ENCODE measurements at places on chromosomes 6 and 20. TPM values are rescaled to one million over a fixed set of nuclear protein-coding genes. Genes with fewer than 3 reads are reported as not detected.
A peak's percentile ranks its signal among the peaks of the same experiment; 100 is the strongest.

DNA sequence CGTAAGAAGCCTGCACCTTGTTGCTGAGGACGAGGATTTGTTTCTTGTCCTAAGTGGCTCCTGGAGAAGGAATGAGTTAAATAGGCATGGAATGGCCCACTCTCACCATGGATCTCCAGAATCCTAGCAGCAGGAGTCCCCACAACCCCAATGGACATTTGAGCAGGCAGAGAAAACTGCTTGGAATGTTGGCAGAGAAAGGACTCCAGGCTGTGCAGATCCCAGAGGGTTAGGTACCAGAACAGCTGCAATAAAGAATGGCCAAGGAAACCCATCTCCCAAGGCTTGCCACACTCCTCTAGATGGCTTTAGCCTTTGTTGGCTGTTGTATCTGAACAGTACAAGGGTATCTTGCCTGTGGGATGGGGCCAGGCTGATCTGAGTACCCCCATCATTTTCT lies 1415.7 kb upstream of the ADGRB3 start:
- no peak for DNase-seq

DNA sequence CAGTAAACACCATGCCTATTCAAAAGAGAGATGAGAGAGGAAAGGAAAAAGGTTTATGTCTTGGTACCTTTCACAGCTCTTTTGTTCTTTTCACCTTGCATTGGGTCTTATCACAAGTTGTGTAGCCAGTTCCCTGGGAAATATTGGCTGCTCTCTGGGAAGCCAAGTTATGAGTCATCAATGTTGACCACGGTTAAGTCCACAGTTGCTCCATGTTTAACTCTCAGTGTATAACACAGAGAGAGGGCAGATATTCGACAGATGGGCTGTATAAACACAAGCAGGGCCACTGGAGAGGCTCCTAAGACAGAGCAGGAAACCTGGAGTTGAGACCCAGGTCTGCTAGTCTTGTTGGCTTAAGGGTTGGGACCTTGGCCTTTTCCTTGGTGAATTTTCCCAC lies 718.6 kb downstream of the QKI start:
- DNase-seq, result no peak

DNA sequence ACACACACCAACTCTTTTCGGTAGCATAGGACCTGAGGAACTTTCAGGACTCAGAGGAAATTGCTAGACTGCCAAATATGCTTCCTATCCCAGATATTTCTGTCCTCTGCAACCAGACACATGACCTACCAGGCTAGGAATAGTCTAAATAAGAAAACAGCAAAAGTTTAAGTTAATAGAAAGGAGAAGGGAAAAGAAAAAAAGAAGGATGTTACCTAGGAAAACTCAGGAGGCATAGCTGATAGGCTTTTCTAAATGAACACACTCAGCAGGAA lies 74.6 kb downstream of the MAP3K5 start:
- DNase-seq, result no peak

DNA sequence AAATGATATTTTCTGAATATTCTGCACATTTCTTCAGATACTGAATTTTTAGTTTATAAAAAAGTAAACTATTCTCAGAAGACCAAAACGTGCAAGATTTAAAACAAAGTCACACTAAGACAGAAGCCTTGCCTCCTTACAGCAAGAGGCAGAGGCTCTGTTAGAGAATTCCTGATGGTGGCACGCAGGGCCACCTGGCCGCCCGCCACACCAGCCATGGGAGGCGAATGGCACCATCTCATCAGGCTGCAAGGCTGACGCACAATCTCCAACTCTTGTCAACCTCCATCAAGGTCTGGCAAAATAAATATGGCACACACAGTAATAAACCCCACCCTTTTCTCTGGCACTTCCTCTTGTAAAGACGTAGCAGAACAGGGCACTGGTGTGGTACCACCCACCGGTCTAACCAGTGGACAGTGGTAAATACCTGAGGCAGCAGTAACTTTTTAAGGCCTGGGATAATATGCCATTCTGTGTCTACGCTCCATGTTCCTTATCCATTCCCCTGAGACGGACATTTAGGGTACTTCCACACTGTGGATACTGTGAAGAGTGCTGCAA lies 111.4 kb downstream of the WDR27 start:
- no peak for DNase-seq

- DNase-seq, result no peak
Measured at GRCh38 chr6:25297039-25297441, 17.9 kb downstream of the CARMIL1 start.

DNA sequence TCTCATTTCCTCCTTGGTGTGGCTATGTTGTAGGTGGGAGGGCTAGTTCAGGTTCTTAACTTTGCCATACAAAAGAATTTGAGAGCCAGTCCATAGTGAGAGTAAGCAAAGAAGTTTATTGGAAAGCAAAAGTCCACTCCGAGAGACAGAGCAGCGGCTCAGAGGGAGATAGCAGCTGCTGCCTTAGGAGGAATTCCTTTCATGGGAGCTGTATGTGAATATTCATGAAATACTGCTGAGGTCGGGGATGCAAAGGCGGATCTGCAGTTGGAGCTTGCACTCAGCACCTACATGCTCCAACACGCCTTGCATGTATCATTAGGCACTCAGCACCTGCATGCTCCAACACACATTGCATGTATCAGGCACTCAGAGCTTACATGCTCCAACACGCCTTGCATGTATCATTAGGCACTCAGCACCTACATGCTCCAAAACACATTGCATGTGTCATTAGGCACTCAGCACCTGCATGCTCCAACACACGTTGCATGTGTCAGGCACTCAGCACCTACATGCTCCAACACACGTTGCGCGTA lies 54.9 kb downstream of the CDH4 start:
- no peak for DNase-seq

GRCh38 chr6:124539096-124539495 lies 423.1 kb upstream of the RNF217 start:
- no peak for DNase-seq

GRCh38 chr6:33781131-33781975 lies 7.6 kb downstream of the LEMD2 start:
- DNase-seq, result no peak

- peak; percentile 68 for DNase-seq
Measured at GRCh38 chr6:111642463-111643158, 36.9 kb upstream of the TRAF3IP2 start.

GRCh38 chr6:105892577-105893262 lies 193.4 kb upstream of the PRDM1 start:
- DNase-seq, result no peak

GRCh38 chr6:152454003-152454402 lies 183.2 kb downstream of the SYNE1 start:
- DNase-seq, result no peak

DNA sequence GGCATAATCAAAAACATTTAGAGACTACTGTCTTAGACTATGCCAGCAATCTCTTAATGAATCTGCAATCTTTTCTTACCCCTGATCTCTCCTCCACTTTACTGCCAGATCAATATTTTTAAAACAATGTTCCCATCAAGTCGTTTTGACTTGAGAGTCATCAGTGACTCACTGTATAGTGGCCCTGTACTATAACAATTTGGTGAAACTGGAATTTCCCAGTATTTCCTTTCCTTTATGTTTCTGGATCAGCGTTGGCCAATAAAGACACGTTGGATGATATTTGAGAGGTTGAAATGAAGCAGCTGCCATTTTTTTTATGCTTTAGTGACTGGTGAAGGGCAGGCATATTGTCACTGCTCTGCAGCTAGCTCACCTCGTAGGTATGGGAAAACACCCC lies 10.1 kb upstream of the SMIM13 start:
- DNase-seq, result no peak

DNA sequence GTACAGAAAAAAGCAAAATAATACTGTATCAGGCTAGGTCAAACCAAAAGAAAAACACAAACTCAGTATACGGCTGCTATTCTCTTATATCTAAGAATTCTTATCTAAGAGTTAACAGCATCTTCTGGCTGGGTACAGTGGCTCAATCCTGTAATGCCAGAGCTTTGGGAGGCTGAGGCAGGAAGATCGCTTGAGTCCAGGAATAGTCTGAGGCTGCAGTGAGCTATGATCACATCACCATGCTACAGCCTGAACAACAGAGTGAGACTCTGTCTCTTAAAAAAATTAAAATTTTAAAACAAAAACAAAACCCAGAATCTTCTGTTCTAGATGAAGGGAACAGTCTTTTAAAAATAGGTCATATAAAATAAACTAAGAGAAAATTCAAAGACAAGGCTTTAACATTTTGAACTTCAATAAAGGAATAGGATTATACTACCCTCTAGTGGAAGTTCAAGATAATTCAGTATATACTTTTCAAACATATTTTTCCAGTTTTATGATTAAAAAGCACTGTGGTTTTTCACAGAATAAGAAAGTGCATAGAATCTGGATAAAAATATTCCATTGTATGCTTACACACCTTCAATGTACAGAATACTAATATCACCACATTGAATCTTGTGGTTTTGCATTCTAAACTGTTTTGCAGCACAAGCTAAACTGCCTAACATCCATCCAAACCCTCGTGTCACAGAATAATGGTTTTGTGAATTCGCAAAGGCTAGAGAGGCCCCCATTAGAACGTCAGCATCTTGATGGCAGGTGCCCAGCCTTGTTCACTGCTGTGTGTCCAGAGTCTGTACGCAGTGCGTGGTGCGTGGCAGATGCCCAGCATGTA lies 39.3 kb downstream of the DTNBP1 start:
- DNase-seq, result no peak

GRCh38 chr6:68710496-68710895 lies 75.4 kb downstream of the ADGRB3 start:
- no peak for DNase-seq

DNA sequence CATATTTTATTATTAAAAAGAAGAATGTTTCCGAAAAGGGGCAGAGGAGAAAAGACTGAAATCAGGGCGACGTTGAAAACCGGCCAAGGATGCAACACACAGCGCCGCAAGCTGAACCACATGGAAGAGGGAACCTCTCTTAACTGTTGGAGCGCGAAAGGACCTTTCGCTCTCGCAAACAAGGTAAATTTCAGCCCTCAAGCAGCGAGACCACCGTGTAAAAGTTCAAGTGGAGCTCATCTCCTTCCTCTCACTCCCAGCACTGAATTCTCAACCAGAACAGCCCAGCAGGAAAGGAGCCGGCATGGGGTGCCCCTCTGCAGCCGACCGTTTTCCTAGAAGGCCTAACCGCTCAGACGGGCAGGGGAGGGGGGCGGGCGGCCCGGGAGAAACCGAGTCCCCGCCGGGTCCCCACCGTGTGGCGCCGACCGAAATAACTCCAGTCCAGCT lies 621 bp downstream of the GPR63 start:
- DNase-seq, result no peak

DNA sequence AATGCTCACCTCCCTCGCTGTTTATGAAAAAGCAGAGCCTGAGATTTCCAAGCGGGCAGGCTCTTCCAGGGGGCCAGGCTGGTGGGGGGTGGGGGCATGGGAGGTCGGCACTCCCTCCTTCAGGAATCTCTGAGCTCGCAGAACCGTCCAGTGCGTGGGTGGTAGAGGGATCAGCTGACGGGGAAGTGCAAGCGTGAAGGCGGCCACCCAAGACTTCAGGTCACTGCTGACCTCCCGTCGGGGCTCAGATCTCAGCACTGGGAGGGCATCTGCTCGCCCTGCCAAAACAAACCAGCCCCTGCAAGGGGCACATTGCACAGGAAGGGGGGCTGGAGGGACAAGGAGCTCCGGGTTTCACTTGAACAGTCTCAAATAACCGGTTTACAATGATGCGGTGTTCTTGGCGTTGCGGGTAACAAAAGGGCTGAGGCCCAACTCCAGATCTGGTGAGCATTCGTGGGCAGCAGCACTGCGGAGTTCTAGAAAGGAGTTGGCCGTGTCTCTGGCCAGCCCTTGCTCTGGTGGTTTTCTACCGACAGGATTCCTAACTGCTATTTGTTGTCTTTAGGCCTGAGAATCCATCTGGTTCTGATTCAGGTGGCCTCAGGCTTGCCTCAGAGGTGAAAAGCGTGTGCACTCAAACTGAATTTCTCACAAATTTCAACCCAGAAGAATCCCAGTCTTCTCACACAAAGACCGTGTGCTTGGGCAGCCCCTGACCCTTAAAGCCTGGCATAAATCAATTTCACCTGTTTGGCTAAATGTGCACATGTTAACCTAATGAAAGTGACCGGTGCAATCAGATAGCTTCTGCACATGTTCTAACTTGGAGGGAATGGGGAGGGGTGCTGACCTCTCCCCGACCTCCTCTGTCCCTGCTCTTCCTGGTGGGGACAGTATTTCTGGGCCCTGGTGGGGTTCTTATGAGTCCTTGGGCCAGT lies 191.6 kb downstream of the MYLK4 start:
- DNase-seq, result no peak

- peak; percentile 51 for DNase-seq
Measured at GRCh38 chr6:160667639-160668481, 3.8 kb upstream of the LPA start.

DNA sequence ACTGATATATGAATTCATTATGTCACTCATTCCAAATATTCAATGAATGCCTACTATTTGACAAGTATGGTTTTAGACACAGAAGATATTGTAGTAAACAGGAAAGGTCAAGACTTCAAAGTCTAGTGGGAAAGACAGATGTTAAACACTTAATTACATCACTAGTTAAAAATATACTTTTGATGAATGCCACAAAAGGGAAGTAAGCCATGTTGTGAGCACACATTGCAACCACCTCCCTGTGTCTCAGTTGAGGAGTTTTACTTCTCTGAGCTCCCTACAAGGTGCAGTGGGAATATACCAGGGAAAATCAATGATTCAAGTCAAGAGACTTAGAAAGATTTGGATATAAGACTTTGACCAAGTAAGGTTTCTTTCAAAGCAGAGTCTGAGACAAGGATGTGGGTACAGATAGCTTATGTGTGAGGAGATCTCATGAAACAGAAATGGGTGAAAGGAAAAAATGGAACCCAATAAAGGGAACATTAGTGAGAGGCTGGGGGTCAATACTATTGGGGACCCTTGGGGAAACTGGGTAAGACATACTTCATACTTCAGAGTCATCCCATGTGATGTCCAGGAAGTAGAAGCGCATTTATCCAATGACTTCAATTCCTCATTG lies 503.7 kb downstream of the KIF16B start:
- no peak for DNase-seq

- DNase-seq, result no peak
Measured at GRCh38 chr6:22829070-22829469, 259.7 kb downstream of the HDGFL1 start.

TRIM40 gene
- total RNA-seq, result not detected

ACSS2 gene
- total RNA-seq, result 24.0 TPM

PCNA gene
- total RNA-seq, result 607 TPM

DPPA5 gene
- total RNA-seq, result not detected

MROH8 gene
- total RNA-seq, result 2.8 TPM

SIRPD gene
- 0.23 TPM for total RNA-seq
